Fibroblast of skin of left quadriceps (primary cell): ENCODE measurements at places on chromosomes 1 and 21.

DNA sequence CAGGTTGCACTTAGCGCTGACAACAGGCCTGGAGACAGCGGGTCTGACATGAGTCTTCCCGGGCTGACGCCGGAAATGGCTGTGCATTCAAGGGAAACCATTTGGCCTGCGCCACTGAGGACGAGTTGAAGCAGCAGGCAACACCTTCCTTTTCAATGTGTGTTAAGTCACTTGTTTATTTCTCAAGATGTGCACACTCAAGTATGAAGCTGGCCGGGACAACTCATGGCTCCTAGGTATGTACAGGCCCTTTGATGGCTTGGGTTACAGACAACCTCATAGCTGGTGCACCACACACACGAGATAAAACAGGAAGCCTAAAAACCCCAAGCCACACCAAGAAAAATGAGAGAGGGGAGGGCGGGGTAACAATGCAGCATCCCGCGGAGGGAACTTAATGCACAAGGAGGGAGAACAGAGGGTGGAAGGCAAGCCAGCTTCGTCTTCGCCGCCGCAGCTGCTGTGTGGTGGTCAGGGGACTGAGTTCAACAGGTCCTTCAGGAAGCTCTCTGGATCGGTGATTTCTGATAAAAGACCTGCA, 118.0 kb upstream of the IFFO2 start:
- no peak for DNase-seq

- DNase-seq, result no peak
Measured at GRCh38 chr1:248047008-248047407, 372 bp downstream of the OR2L3 start.

DNA sequence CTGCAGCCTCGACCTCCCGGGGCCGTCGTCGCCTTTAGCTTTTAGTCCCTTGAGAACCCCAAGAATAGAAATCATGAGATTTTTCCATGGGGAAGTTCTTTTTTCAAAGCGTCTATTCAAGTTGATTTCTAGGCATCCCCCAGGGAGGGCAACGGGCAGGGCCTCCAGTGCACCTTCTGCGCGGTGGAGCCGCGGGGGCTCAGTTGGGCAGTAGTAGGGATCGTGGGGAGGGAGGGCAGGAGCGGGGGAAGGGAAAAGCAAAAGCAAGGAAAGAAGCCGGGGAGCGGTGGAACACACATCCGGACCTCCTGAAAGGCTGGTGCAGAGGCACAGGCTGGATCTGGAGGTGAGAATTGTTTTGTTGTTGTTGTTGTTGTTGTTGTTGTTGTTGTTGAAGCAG, 103.4 kb downstream of the PPIAL4G start:
- DNase-seq, result no peak

- DNase-seq, result no peak
Measured at GRCh38 chr1:234986750-234987414, 141.8 kb downstream of the TOMM20 start.

DNA sequence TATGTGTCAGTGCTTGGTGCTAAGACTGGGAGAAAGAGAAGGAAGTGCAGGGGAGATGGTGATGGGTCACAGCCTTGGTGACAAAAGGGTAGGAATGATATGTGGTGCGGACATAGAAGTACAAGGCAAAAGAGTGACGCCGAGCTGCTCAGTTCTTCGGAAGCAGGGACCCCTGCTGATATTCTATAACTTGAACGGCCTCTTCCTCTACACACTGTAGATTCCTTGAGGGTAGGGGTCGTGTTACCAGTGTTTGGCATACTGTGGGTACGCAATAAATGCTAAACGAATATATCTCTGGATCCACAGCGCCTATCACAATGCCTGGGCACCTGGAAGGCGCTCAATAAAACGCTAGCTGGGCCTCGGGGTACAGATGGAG, 488 bp downstream of the DBT start:
- DNase-seq, result no peak

DNA sequence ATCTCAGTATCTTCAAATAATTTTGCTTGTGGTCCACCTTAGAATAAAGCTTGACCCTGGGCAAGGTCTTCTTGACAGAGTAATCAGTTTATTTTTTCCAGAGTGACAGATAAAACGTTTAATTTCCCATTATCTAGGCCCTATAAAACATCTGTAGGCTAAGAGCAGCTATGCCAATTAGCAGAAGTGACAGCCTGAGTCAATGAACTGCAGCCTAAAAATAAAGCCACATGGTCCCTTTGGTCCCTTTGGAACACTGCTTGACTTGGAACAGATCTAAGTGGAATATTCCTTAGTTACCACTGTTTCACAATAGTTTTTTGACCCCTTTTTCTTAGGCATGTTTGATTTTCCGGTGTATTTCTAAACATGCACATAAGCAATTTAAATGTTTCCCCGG, 6.3 kb upstream of the RGS13 start:
- no peak for DNase-seq

GRCh38 chr1:208162903-208163302, 81.3 kb downstream of the PLXNA2 start:
- no peak for DNase-seq

- no peak for DNase-seq
Measured at GRCh38 chr1:157469752-157470675, 82.3 kb downstream of the FCRL5 start.

DNA sequence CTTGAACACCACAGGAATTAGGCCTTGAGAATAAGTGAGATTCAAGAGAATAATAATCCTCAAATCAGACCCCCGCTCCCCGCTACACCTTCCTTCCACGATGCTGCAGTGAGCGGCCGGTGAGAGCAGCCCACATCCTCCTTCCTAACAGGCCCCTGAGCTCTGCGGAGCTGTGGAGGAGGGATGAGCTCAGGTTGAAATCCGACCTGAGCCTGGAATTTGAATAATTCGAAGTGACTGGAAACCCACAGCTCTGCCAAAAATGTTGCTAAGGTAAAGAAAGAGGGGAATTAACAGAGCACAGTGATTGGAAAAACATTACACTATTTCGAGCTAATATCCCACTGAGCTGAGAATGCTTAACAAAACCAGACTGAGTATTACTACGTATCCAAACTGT, 90.0 kb downstream of the URB2 start:
- no peak for DNase-seq

GRCh38 chr21:17921579-17922530, 102.7 kb upstream of the C21orf91 start:
- DNase-seq, result peak; percentile 82

- no peak for DNase-seq
Measured at GRCh38 chr21:25501996-25502665, 105.2 kb downstream of the MRPL39 start.

GRCh38 chr1:217109928-217110327, 386.7 kb upstream of the ESRRG start:
- DNase-seq, result no peak

DNA sequence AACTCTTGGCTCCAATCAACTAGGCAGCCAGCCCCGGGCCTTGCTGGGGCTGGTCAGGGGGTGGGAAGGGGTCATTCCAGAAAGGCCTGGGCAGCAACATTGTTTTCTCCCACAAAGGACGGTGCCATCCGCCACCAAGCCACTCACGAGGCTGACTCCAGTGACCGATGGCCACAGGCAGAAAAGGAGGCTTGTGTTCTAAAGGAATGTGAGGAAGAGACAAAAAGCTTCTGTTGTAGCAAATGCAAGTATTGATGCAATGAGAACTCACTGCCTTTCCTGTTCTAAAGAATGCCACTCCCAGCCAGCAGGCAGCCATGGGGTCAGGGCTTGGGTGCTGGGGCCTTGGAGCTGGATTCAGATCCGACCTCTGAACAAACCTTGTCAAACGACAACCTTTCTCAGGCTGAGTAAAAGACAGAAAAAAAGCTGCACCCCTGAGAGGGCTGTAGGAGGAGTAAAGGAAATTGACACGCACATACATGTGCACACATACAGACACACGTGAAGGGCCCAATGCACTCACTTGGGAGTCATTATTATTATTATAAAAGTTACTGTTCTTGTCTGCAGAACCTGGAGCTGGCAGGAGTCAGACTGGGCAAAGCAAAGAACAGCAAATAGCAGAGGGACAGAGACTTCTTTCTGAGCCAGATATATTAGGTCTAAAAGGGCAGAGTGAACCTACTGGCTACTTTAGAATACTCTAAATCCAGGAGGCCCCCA, 13.9 kb upstream of the PRMT2 start:
- no peak for DNase-seq

- DNase-seq, result no peak
Measured at GRCh38 chr1:12275370-12275769, 45.5 kb downstream of the VPS13D start.

DNA sequence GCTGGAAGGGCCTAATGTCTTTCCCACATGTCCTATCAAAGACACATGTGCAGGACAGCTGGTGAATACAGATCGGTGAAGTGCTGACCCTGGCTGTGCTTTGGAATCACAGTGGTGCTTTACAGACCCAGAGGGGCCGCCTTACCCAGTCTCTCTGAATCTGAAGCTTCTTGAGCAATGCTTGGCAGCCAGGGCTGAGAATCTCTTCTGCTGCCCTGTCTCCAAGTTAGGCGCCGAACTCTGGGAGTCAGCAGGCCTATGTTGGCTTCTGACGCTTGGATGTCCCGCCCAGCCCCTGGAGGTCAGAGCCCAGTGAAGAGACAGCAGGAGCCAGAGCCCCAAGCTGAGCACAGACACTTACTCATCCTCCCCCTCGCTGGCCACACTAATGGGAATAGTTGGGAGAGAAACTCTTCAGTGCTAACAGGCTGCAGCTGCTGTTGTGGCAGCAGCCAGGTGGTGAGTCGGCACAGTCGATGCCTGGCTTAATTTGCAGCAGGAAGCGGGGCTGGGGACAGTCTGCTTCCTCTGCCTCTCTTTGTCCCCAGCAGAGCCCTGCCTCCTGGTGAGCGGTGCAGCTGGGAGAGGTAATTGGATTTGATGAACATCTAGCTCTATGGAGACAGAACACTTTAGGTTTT, 68.1 kb downstream of the URB2 start:
- peak; percentile 23 for DNase-seq

DNA sequence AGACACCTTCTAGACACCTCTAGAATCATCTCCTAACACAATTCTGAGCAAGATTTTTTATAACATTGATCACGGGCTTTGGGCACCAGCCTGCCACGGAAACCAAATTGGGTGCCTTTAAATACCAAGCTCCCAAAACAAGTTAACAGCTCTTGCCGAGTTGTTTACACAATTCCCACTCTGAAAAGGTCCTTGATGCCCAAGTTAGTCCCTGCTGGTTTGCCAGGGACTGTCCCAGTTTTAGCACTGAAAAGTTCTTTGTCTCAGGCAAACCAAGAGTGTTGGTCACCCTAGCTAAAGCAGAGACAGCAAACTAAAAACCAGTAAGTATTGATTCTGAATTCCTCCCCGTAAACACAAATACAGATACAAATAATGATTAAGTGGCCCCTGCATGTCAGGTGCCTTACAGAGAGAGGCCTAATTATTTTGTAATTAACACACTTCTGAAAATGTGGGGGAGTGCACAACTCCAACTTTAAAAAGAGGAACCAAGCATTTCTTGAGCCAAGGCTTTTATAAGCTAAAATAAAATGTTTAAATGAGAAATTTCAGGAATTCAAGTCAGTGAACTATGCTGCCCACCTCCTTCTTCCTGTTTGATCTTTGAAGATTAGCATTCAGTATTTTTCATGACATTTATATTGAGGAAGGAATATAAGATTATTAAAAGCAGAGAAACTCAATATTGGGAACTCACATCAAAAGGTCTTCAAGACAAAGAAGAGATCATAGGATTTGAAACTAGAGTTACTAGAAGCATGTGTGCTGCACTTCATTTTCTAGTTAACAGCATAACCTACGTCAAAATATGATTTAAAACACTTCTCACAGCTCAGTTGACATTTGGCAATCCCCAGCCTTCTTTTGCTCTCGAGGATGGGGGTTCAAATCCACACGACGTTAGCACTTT, 9.0 kb upstream of the UBE2U start:
- no peak for DNase-seq

DNA sequence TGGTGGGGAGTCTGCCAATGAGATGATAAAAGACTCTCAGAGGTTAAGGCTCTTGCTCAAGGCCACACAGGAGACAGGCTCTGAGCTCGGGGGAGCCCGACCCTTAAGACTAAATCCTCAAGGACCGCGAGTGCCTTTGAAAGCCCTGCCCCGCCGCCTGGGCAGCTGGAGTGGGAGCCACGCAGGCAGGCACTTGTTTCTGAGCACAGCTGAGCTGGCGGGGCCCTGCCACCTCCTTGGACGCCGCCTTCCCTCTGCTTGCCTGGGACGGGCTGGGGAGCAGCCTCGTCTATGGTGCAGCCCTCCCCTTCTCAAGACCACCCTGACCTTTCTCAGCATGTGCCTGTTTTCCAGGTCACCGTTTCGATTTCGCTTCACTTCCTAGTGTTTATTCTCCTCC, 169.3 kb downstream of the CAMTA1 start:
- DNase-seq, result no peak

DNA sequence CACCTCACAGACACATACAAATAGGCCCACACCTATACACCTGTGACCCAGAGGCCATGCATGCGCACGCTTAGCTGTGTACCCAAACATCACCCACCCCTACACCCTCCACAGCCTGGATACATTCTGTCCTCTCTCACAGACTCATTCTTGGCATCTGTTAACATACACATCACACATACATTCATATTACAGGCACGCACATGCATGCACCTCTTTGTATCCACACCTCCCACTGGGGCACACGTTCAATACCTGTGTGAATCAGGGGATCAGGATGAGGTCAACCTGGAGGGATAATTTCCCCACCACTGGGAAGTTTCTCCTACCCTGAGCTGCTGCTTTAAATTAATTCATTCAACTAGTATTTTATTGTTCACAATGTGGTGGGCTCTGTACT, 35.6 kb upstream of the EPB41 start:
- DNase-seq, result no peak

DNA sequence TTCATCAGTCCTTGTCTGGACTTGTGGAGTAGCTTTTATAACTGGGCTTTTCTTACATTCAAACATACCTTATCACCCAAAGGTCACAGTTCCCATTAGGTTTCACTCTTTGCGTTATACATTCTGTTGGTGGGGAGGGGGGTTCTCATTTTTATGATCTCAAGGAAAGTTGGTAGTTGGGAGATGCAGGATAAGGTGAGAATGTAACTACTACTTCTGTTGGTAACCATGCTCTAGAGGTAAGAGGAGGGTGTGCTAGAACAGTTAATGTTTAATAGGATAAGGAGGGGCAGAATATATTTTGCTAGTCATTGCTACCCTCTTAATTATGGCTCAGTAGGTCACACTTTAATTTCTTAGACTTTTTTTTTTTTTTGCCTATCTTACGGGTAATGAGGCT, 10.7 kb downstream of the YBX1 start:
- no peak for DNase-seq

DNA sequence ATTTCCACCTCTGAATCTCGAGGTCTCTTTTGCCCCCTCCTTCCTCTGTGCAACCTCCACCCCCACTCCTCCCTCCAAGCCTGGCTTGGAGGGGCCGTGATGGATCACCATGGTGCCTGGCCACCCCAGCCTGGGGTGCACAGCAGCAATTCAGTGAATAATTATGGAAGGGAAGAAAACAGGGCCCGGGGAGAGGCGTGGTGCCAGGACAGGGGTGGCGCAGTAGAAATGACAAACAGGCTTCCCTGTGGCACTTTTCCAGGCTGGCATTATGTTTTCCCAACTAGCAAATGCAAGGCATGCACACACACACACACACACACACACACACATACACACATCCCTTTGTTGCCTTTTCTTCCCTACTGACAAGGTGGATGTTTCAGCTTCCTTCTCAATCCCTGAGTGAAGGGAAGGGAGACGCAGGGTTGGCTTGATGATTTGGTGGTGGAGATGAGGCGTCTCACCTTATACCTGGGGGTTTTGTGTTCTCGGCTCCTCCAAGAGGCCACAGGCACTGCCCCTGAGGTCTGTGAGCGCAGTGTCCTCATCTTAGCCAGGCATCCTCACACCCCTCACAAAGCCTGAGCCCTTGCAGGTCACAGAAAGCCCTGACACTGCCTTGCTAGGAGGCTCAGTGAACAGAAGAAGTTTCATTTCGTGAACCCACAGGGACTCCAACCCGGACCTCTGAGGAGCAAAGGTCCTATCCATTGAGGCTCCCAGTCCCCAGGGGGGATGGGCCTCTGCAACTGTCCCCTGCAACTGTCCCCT, 215.8 kb downstream of the MATN1 start:
- no peak for DNase-seq
